Testis (tissue), 5 donors: ENCODE measurements at places on chromosomes 6 and 20. TPM values are rescaled to one million over a fixed set of nuclear protein-coding genes. Genes with fewer than 3 reads are reported as not detected.

Gene APOBEC2
- total RNA-seq = 1.2 TPM

Gene FOXQ1
- 1.7 TPM for total RNA-seq

GRCh38 chr6:140437619-140438345, 1063.3 kb upstream of the CITED2 start:
- no peak for DNase-seq
- no peak overlapping the region for H3K4me3 ChIP-seq
- H3K36me3 ChIP-seq = no peaks in the 10 kb centered on the region

- peak; percentile 78 for DNase-seq
- no peak overlapping the region for H3K27ac ChIP-seq
- no peaks in the 10 kb centered on the region for H3K27me3 ChIP-seq
- H3K36me3 ChIP-seq = no peaks in the 10 kb centered on the region
- peaks cover 4% of the 10 kb centered on the region for H3K4me1 ChIP-seq
Measured at GRCh38 chr20:53578492-53579222, 15.0 kb downstream of the ZNF217 start.

DNA sequence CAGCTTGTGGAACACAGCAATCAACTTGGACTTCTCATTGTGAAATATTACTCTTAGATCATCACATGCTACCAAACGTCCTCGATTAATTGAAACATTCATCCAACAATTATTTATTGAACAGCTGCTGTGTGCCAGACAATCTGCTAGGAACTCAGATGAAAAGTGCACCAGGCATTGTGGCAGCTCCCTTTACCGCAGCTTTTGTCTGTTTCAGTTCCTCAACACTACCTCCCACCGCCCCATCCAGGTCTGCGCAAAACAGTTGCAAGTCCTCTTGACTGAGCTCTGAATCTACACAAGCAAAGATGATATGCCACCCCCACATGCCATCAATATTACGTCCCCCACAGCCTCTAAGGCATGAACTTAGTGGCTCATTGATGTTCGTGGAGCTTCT, 1094.4 kb upstream of the MAP3K7 start:
- H3K4me1 ChIP-seq = no peaks in the 10 kb centered on the region
- H3K36me3 ChIP-seq = no peaks in the 10 kb centered on the region

DNA sequence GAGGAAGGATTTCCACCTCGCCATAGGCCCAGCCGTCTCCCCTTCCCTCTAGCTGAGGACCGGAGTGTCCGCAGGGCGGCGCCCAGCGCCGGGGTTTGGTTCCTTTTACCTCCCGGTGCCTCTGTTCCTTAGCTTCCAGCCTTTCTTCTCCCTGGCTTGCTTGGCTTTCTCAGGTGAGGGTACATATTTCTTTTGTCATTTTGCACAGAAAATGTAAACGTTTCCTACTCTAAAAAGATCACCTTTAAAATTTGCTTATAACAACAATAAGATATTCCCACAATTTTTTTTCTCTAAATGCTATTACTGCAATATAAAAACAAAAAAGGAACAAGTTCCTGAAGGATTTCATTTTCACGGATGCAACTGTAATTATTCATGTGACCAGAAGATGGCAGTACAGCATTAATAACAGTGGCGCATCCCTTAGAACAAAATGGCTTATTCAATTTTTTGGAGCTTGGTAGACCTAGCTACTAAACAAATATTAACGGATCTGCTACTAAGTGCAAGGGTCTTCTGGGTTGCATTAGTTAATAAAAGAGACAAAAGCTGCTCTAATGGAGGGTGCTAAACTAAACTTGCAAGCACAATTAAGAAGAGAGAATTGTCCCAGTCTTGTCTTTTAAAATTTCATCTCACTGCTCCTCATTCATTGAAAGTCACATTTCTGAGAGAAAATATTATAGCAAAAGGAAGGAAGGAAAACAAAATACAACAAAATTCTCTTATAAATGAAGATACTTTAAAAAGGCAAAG, 172.9 kb downstream of the ADGRG6 start:
- no peaks in the 10 kb centered on the region for H3K36me3 ChIP-seq
- H3K27ac ChIP-seq = no peak overlapping the region
- DNase-seq = peak; percentile 21

DNA sequence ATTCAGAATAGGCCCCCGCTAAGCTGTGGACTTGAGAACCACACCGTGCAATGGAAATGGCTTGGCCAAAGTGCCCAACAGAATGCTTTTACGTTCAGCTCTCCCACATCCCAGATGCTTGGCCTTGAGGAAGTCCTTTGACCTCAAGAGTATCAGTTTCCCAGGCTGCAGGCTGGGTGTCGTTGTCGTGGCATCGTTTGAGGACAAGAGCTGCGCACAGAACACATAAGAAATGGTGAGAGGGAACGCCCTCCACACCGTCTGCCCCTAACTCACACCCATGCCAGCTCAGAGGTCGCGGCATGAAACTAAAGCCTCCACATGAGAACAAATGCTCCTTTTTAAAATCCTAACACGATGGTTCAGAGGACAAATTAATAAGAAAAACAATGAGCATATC, 37.0 kb downstream of the NFATC2 start:
- H3K27me3 ChIP-seq = no peaks in the 10 kb centered on the region
- no peak for DNase-seq
- no peak overlapping the region for H3K27ac ChIP-seq
- no peak overlapping the region for H3K4me3 ChIP-seq

- no peaks in the 10 kb centered on the region for H3K4me1 ChIP-seq
- DNase-seq = no peak
- H3K36me3 ChIP-seq = no peaks in the 10 kb centered on the region
- H3K27ac ChIP-seq = no peak overlapping the region
- H3K27me3 ChIP-seq = no peaks in the 10 kb centered on the region
Measured at GRCh38 chr6:36718560-36718959, 20.9 kb downstream of the RAB44 start.

DNA sequence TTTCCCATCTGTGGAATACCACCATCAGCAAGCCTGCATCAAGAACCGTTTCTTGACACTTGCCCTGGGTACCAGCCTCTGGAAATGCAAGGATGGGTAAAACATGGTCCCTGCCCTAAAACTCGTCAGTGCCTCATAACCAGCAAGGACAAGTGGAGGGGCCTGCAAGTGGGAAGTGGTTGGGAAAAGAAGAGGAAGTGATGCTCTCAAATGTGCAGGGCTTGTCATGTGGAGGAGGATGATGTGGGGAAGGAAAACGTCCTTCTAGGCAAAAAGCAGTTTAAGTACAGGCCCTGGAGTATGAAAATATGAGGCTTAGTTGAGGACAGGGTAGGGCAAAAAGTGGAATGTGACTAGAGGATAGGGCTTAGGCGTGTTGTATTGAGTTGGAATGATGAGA, 19.0 kb downstream of the RREB1 start:
- no peak overlapping the region for H3K4me3 ChIP-seq
- no peak overlapping the region for H3K27ac ChIP-seq
- H3K36me3 ChIP-seq = no peaks in the 10 kb centered on the region

DNA sequence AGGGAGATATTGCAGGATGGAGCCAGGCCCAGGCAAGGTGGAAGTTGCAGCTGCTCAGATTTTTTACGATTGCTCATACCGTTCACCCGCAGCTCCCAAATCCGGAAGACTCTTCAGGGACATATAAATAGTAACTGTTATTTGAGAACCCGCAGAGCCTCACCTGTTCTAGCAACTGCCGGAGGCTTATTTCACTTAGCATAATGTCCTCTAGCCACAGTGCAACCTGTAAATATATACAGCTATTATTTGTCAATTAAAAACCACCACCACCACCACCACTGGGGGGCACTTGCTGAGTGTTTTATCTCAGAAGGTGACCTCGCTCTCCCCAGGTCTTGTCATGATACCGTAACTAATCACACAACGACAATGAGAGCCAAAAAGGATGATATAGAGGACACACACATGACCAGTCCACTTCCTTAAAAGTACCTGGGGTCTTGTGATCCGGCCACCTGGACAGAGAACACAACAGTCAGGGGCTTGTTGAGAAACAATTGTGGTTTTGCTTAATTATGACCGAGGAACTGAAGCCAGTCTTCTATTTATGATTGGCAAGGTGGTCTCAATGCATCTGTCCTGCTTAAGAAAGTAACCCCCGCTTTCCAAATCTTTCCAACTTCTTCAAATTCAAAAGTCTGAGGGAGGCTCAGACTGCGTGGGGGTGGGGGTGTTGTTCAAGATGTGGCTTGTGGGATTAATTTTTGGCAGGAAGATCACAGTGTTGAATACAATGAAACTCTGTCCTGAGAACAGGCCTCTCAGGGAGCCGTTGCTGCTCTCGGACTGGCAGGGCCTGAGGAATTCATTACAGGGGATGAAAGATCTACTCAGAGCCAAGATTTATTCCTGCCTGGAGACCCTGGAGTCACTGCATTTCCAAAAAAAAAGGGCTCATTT, 107.7 kb upstream of the PRND start:
- H3K27ac ChIP-seq = peak overlapping the region; percentile 65
- no peak overlapping the region for H3K4me3 ChIP-seq
- H3K36me3 ChIP-seq = no peaks in the 10 kb centered on the region
- peak; percentile 86 for DNase-seq
- H3K4me1 ChIP-seq = peaks cover 33% of the 10 kb centered on the region

DNA sequence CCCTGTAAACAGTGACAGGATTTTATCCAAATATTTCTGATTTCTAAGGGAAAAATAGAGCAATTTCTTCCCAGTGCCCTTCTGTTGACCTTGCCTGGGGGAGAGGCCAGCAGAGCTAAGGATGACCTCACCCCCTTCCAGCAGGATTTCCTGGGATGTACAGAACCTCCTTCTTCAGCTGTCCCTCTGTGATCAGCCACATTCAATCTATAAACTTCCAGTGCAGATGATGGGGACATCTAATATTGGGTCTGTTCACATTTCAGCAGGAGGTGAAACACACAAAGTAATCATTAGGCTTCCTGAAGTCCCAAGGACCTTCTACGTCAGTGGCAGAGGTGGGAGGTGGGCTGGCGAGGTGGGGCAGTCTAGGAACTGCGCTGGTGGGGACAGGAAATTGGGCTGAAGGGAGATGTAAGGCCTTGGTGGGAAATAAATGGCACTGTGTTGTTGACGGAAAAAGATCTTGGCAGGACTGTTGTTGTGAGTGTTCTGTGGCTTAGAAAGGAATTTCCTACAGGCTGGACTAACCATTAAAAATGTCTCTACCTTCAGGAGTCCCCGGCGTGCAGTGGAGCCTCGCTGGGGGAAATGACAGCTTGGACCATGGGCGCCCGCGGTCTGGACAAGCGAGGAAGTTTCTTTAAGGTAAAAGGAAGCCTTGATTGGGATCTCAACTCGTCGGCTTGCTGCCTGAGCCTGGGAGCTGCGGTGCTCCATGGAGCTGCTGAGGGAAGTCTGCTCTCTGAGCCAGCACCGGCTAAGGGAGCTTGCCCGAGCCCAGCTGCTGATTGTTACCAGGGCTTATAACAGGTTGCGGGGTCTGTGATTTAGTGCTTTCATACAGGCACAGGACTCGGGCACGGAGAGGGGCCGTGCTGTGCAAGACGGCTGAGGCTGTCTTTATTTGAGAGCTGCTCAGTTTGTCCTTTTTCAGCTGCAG, 127.9 kb upstream of the NAA20 start:
- peaks cover 14% of the 10 kb centered on the region for H3K4me1 ChIP-seq
- H3K27me3 ChIP-seq = no peaks in the 10 kb centered on the region
- H3K36me3 ChIP-seq = no peaks in the 10 kb centered on the region
- H3K27ac ChIP-seq = peak overlapping the region; percentile 66
- H3K4me3 ChIP-seq = no peak overlapping the region

DNA sequence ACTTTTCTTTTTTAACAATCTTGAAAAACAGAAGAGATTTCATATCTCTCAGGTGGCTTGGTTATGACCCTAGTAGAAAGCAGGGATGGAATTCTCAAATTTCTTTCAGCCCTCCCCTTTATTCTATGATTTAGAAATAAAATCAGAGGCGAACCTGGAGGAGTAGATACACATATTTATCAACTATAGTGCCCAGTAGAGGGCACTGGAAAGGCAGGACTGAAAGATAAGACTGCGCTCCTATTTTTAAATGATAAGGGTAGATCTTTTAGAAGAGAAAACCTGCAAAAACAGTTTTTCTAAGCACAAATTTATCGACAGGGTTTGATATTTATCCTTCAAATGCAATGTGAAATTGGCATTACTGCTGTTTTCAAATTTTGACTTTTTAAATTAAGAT, 1296.6 kb downstream of the EPHA7 start:
- H3K27me3 ChIP-seq = no peaks in the 10 kb centered on the region
- H3K36me3 ChIP-seq = no peaks in the 10 kb centered on the region
- no peak for DNase-seq
- no peak overlapping the region for H3K4me3 ChIP-seq

DNA sequence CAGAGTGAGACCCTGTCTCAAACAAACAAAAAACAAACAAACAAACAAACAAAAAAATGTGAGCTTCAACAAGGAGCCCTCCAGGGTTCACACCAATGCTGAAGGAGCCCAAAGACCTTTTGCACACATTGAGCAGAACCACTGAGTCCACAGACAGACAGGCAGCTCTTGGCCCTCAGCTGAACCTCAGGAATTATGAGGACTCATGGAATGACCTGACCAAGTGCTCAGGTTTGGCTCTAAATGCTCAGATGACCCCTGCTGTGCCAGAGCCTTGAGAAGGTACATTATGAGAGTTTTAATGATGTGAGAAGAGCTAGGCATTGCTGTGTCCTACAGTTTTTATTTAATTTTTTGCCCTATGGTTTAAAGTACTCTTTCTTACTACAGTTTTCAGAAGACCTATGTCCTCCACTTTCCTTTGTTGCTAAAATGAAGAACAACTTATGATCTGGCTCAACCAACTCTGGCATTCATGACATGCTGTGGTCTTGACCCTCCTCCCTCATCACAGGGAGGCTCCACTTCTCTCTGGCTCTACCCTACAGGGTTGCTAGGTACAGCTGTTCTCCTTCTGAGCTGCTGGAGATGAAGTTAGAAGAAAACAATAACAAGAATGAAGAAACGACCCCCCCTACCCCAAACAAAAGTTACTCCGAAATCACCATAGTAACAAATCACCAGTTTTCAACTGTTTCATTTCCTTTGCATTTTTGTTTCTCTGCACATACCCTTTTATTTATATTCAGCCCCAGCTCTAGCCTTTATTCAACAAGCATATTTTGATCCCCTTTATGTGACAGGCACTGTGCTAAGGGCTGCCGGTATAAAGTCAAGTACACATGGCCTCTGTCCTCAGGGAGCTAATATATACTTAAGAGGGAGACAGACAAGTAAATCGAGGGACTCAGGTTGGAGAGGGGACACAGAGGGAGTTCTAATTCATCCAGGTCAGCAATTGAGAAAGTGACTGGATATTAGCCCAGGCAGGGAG, 128.7 kb upstream of the TRAF3IP2 start:
- H3K4me1 ChIP-seq = peaks cover 17% of the 10 kb centered on the region
- no peak overlapping the region for H3K27ac ChIP-seq
- H3K36me3 ChIP-seq = no peaks in the 10 kb centered on the region
- no peaks in the 10 kb centered on the region for H3K27me3 ChIP-seq
- no peak for DNase-seq

- no peak overlapping the region for H3K27ac ChIP-seq
- H3K36me3 ChIP-seq = no peaks in the 10 kb centered on the region
- no peaks in the 10 kb centered on the region for H3K27me3 ChIP-seq
- H3K4me3 ChIP-seq = no peak overlapping the region
Measured at GRCh38 chr20:39195582-39196021, 233.5 kb downstream of the DHX35 start.

- no peak overlapping the region for H3K27ac ChIP-seq
- no peaks in the 10 kb centered on the region for H3K36me3 ChIP-seq
- no peaks in the 10 kb centered on the region for H3K27me3 ChIP-seq
- H3K4me3 ChIP-seq = no peak overlapping the region
Measured at GRCh38 chr6:166499350-166500163, 86.9 kb downstream of the RAMACL start.
